Activated CD4-positive, alpha-beta T cell treated with anti-CD3 and anti-CD28 coated beads for 36 hours (primary cell): ENCODE measurements at places on chromosomes 1 and 21. TPM values are rescaled to one million over a fixed set of nuclear protein-coding genes. Genes with fewer than 3 reads are reported as not detected.

TRIM67 gene
- not detected for total RNA-seq

MRPL24 gene
- 81.9 TPM for total RNA-seq

GRCh38 chr1:32486463-32487113, 21.7 kb downstream of the ZBTB8B start:
- DNase-seq, result no peak

DNA sequence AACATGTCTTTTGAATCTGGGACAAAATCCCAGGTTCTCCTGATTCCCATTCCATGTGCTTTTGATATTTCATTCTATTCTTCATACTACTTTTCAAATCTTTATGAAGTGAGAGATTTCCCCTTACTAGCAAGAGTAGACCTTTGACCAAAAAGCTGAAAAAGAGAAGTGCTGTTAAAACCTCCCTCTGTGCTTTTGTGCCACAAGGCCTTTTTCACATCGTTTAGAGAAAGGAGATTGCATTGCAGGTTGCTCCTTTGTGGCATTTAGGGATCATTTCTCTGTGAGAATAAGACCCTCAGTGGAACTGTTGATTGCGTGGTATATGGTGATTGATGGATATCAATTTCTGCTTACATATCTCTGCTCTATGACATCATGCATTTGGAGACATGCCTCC, 148.8 kb downstream of the TGFB2 start:
- no peak for DNase-seq

DNA sequence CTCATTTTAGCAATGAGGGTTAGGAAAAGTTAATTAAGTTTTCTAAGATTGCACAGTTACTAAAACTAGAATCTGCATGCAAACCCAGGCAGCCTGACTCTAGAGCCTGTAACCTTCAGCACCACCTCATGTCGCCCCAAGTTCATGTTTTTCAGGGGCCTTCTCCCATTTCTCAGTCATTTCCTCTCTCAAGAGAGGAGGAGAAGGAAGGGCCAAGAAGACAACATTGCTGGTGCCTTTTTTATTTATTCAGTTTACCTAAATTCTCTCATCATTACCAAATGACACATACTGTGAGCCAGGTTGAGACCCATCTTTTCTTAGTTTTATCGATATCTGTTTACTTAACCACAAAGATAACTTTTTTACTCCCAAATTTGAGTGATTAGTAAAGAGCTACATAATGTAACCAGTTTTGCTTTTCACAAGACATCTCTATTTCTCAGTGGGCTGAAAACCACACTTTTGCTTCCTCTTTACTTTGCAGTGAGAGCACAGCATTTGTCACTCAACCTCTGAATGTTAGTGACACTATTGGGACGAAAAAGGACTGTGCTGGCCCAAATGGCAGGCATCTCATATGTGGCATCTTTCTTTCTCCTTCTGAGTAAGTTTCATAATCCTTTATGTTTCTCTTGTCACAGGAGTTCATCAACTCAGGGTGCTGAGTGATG, at the start of gene CD101:
Gene CD101, plus strand, starts transcription at position 507 of the 674 bp plus-strand sequence. Its CDS starts 58 bp downstream, at position 565.
- DNase-seq, result peak; percentile 70

DNA sequence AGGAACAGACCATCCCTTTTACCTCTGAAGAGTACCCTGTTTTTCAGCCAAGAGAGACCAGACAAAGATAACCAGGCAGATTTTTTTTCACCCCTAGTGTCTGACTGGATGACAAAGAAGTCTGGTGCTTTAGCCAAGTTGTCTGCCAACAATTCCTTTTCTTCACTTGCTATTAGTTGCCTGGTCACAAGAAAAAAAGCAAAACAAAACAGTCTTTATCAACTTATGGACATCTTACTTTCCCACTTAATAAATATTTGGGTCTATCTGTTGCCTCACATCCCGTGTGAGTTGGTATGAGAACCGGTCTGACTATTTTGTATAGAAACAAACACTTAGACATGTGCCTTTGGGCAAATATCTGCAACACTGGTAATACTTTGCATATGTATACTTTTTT, 662.9 kb downstream of the PLPP3 start:
- DNase-seq, result no peak

AMY1A gene
- total RNA-seq, result not detected

AXDND1 gene
- total RNA-seq, result 0.47 TPM

DNA sequence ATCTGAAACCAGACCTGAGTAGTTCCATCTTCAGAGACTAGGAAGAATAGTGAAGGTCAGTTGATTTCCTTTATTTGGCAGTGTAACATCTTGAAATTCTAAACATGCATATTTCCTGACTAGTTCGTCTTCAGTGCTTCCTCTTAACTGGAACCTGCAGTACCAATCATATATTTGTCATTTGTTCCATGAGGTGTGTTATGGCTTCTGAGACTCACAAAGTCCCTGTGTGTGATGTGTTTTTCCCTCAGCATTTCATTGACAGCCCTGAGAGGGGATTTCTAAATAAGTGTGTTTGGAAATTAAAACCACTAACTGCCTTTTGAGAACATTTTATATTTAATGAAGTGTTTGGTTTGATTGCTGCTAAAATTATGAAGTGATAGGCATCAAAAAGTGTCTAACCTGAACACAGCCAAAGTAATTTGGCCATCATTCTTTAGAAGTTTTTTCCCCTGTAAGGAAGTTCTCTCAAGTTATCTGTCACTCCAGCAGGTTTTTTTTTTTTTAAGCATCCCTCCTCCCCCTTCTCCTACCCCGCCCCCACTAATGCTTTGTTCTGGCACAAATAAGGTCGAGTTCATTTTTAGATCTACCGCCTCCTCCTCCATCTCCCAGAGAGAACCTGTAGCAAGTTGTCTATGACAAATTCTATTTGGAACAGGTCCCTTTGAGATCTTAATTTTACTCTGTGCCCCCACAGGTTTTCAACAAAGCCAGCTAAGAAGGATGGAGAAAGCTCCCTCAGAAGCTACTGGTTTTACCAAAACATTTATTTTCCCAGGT, 61.4 kb downstream of the TMEM200B start:
- DNase-seq, result peak; percentile 66

GRCh38 chr1:16224472-16224871, 12.0 kb upstream of the ARHGEF19 start:
- DNase-seq, result no peak

POFUT2 gene
- 14.9 TPM for total RNA-seq

TNFRSF8 gene
- total RNA-seq, result 16.3 TPM

FMO1 gene
- total RNA-seq, result not detected

EPHA2 gene
- 0.19 TPM for total RNA-seq

GRCh38 chr1:160883581-160884513, 1.1 kb downstream of the ITLN1 start:
- DNase-seq, result no peak

NMNAT2 gene
- total RNA-seq, result not detected

DNA sequence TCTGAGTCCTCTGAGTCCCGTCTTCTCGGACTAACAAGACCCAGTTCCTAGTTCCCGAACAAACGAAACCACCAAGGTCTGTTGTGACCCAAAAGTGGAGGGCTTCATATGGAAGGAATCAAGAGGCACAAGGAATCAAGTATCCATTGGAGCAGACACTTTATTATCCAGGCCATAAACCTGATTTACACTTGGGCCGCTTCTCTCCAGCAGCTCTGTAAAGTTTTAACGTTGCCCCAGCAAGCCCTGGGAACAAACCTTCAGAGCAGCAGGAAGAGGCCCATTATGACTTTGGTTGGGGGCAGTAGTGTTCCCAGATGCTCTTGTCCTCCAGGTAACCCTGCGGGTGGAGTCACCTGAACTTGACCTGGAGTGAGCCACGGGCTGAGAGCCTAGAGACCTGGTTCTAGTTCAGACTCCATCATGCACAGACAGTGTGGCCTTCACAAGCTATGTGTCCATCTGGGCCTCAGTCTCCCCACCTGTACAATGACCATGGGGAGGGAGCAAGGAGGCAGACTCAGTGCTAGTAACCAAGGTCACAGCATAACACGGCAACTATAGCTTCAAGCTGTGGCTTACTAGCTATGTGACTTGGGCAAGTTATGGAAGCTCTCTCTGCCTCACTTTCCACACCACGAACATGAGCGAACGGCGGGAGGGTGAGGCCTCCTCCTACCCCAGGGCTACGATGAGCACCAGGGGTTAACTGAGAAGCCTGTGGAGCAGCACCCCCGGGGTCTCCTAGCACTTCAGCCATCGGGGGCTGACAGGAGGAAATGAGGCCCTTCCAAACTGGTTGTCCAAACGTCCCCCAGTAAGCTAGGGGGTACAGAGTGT, 95.7 kb downstream of the GLIS1 start:
- DNase-seq, result no peak

DDR2 gene
- 0.21 TPM for total RNA-seq

DNA sequence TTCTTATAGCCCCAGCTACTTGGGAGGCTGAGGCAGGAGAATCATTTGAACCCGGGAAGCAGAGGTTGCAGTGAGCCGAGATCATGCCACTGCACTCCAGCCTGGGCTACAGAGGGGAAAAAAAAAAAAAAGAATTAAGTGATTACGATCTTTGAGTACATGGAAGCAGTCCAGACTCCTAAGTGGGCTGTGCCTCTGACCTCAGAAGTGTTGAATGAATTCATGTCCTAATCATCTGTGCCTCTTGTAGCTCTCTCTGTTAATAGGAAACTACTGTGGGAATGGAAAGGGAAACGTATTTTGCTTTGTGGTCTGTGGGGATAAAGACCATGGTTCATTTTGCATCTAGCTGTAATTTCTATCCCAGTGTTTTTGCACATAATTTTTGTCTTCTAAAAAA, 8.4 kb upstream of the IVNS1ABP start:
- DNase-seq, result no peak

ANGPTL3 gene
- not detected for total RNA-seq

GRCh38 chr21:37532868-37533780, 166.6 kb downstream of the DYRK1A start:
- DNase-seq, result peak; percentile 60

DNA sequence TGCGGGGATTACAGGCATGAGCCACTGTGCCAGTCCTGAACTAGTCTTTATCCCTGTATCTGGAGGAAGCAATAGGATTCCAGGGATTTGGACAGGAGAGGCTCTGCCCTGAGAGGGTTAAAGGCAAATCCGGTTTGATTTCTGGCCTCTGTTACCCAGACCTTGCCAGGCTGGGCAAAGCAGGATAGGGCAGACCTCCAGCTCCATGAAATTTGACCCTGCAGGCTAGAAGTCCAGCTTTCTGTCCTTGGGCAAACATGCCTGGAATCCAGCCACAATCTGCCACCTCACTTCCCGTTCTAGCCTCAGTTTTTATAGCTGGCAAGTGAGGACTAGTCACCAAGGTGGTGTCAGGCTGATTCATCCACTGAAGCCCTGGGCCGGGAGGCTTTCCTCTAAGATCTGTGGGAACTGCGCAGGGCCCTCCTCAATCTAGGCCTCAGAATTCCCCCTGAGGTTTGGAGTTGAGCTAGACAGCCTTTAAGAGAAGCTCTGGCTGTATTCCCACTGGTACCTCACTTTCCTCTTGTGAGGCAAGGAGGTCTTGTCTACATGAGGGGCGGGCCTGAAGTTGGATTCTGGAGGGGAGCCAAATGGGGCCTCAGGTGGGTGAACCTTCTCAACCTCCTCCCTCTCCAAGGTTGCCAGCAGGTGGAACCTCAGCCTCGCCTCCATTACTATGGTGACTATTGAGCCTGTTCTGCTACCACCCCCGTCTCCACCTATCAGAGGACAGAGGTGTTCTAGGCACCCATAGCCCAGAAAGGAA, 7.0 kb upstream of the P3R3URF start:
- DNase-seq, result peak; percentile 22

DNA sequence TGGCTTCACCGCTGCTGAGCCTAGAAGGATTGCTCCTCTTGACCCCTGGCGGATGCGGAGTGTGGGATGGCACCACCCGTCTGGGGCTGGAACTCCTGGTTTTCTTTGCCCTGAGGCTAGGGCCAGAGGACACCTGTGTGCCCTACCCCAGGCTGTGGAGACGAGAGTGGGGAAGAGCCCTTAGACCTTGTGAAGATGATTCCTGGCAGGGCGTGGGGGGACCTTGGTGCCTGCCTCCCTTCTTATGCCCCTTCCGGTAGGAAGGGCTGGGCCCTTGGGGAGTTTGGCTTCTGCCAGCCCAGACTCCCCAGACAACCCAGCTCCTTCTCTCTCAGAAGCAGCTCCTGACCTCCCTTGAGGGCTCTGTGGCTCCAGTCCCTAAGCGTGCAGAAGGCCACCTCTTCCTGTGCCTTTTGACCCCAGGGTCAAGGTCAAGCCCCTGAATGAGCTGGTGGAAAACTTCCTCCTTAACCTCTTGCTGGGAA, 891 bp downstream of the RPS6KA1 start:
- no peak for DNase-seq

- no peak for DNase-seq
Measured at GRCh38 chr1:163202833-163203451, at the start of gene RGS5. Gene RGS5, minus strand, starts transcription at chr1:163202916. Its CDS starts 81 bp downstream, at chr1:163202835.

DNA sequence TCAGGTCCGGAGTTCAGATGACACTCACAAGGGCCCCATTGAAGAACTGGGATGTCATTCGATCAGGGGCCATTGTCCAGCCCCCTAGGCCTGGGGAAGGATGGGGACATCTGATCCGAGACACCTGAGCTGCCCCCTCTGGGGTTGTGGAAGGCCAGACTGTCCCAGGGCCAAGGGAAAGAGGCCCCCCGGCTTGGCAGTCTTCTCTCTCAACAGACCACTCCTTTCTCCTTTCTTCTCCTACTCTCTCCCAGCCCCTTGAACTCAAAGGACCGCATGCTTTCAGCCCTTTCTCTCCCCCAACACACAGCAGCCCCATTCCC, 1.1 kb downstream of the S100A1 start:
- DNase-seq, result no peak

DNA sequence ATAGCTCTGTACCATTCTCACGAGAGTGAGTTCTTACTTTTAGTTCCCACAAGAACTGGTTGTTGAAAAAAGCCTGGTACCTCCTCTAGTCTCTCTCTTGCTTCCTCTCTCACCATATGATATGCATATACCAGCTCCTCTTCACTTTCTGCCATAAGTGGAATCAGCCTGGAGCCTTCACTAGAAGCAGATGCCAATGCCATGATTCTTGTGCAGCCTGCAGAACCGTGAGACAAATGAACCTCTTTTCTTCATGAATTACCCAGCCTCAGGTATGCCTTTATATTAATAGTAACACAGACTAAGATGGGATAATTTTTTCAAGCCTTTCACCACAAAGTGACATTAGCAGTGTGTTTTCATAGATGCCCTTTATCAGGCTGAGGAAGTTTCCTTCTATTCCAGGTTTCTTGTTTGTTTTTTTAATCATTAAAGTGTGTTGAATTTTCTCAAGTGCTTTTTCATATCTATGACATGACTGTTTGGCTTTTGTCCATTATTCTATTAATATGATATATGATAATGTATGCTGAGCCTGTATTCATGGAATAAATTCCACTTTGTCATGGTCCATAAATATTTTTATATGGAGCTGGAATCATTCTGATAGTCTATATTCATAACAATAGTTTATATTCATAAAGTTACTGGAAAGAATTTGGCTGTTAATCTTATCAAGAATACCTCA, 40.7 kb upstream of the C1orf185 start:
- DNase-seq, result no peak

PDPN gene
- not detected for total RNA-seq

GRCh38 chr1:65097076-65097475, 50.9 kb upstream of the AK4 start:
- no peak for DNase-seq

GRCh38 chr1:223820515-223820858, 25.3 kb downstream of the TP53BP2 start:
- no peak for DNase-seq

GRCh38 chr1:61282387-61282786, 200.0 kb downstream of the NFIA start:
- DNase-seq, result no peak

DIO1 gene
- total RNA-seq, result not detected

APOBEC4 gene
- total RNA-seq, result not detected
